ENCODE measurements at places on chromosomes 7 and 10. TPM values are rescaled to one million over a fixed set of nuclear protein-coding genes. Genes with fewer than 3 reads are reported as not detected.

DNA sequence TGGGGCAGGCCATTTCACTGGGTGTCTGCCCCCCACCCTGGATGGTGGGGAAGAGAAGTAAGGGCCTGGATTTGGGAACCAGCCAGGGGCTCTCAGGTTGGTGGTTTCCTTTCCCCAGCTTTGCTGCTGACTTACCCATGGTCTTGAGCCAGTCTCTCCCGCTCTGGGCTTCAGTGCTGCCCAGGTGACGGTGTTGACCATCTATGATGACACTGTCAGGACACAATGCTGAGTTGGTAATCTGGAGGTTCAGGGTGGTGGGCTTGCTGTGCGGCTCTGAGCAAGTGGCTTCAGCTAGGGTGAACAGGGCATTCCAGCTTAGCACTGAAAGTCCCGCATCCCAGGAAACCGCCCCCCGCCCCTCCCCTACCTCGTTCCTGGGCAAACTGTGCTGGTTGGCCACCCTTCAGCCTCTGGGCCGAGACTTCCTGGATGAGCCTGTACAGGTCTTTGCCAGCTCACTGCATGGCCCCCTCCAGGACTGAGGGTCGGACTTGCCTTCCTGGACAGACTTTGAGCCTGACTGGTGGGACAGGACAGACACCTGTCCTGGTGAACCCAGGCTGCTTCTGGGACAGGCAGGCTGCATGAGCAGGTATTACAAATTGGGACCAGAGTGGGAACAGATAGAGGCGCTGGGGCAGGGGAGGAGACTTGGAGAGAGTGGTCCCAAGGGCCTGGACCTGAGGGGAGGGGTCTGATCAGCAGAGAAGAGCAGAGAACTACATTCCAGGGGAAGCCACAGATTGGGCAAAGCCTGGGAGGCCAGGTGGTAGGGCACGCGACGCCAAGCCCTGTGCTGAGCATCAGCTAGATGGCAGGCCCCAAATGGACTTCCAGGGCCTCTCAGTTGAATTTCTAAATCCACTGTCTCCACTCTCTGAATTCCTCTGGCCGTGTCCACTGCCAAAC is 19.9 kb upstream of the ZMIZ1 start:
- no peak for DNase-seq

DNA sequence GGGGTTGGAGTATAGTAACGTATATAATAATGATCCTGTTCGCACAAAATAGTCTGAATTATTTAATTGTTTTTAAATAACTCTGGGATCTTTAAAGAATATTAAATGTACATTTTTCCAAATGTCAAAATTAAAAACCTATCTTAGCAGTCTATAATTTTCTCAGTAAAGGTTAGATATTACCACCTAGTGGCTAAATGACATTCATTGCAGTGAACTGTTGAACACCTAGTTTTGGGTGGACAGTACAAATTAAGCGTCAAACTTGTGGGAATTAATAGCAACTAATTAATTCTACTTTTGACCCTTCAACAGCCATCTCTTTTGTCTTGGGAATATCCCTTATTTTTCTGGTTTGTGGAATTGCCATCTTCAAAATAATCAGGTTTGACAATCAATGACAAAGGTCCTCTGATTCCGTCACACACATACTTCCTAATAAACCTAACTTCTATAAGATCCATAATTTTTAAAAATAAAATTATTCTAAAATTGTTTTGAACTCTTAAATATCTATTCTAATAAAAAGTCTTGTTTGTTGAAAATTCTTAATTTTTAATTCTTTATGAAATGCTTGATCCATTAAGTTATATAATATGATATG is 165.7 kb downstream of the SEMA3D start:
- DNase-seq, result no peak

DNA sequence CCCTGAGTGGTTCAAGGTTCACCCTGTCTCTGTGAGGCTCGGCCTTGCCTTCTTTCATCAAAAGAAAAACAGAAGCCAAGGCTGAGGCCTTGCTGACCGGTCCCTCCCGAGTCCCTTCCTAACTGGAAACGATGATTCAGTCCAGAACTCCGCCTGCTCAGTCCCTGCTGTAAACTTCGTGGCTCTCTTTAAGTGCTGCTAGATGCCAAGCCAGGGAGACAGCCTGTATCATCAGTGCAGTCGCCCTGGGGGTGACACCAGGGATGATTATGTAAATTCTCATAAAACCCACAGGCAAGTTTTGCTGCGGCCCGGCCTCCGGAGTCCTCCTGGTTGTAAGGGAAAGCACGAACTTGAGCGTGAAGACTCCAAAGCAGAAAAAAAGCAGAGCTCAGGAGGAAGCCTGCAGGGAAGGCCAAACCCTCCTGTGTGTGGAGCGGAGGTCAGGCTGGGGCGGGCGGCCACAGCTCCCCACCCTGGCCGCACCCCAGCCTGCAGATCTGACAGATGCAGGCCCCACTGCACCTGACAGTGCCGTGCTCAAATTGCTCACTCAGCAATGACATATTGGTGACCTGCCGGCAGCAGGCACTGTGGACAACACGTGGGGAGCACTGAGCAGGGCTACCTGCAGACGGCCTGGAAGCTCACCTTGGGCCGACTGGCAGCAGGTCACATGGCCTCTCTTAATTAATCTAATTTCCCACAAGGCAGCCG is 123.4 kb downstream of the DYNC2I1 start:
- DNase-seq, result no peak

DNA sequence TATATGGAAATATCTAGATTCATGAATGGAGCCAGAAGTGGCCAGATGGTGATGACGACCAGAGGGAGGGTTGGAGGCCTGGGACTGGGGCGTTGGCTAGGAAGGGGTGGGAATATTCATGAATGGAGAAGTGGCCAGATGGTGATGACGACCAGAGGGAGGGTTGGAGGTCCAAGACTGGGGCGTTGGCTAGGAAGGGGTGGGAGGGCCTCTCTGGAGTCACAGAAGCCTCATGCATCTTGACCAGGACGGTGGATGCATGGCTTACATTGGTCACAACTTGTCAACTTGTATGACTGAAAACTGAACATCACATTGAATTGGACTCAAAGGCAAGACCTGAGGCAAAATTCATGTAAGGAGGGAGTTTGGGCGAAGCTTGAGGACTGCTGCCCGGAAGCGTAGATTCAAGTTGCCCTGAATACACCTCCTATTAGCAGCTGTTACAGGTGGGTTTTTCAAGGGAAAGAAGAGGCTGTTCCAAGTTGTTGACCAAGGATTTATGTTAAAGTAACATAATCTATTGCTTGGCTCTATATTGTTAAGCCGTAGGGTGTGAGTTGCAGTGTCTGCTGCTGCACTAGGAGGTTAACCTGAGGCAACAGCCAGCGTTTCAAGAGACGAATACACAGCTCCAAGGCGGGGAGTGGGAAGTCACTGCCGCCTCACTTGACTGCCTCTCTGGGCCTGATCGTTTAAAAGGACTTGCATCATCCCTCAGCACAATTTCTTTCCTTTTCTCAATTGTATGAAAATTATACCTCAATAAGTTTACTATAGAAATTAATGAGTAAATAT is 55.1 kb upstream of the FAM20C start:
- no peak for DNase-seq

GRCh38 chr10:112716924-112717413 is 233.1 kb upstream of the TCF7L2 start:
- peak; percentile 32 for DNase-seq

DNA sequence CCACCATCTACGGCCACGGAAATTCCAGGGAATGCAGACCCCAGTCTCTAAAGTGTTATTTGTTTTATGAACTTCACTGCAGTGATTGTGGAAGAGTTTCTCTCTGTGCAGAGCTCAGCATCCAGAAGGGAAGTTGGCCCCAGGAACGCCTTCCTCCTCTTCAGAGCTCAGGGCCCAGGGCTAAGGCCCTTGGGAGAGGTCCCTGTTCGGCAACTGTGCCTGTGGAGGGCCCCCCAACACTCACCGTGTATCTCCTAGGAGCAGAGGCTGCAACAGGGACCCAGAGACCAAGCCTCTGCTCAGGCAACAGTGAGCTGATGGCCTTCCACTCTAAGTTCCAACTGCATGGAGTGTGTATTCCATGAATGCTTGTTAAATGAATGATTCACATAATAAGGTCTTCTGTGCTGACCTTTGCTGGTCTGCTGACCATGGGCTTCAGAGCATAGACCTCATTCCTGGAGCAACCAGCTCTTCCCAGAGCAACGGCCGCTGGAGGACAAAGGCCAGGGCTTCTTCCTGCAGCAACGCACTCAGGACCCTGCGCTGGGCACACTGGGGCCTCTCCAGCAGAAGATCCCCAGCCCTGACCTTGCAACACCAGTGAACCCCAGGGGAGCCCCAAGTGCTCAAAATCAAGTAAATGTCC is 7.7 kb downstream of the DIP2C start:
- no peak for DNase-seq

- DNase-seq, result no peak
Measured at GRCh38 chr10:33681595-33681994, 347.1 kb upstream of the NRP1 start.

Gene NFE2L3
- 39.2 TPM for total RNA-seq

Gene IDI2
- not detected for total RNA-seq

Gene ASB15
- not detected for total RNA-seq

Gene HOXA3
- 22.6 TPM for total RNA-seq

Gene SPACDR
- total RNA-seq, result 0.84 TPM

Gene COMTD1
- 38.7 TPM for total RNA-seq

Measured in Caco-2 (cell line).